ENCODE measurements at places on chromosomes 5 and 9.

DNA sequence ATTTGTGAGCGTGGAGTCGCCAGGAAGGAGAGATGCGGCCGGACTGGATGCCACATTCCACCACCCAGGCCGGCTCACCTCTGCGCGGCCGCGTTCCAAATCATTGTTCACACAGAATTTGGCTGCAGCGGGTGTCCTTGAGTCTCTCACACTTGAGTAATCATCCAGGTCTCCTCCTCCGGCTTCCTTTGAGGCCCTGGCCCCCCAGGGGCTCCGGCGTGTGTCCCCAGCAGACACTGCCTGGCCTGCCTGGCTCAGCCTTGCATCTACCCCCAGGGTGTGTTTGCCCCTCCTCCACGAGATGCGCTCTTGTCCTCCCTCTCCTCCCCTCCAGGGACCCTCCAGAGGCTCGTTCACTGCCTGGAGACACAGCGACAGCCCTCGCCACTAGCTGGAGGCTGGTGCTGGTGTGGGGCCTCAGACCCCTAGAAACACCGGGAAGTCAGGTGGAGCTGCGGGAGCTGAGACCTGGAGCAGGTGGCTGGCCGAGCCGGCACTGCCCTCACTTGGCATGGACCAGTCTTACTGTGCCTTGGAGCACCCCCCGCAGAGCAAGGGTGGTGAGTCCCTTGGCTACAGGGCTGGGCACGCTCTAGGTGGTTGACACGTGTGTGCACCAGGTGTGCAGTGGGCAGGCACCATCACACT, 7.0 kb upstream of the SLC9A3 start:
- no peak for DNase-seq

DNA sequence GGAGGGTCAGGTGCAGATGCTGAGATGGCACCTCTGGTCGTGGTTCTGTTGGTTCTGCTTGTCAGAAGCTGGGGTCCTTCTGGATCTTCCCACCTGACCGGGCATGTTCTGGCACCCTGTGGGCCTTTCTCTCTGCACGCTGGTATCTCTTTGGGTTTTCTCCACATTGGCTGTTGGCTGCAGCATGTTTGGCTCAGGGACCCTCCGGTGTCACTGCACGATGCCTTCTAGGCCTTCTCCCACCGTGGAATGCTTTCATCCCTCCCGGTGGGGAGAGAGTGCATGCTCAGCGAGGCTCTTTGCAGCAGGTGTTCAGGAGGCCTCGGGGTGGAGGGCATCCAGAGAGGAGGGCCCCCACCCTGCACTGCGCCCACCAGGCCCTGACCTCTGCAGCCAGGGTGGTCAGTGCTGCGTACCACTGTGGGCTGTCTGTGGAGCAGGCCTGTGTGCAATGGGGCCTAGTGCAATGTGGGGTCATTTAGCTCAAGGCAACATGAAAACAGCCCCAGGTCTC, 119.4 kb downstream of the WNK2 start:
- DNase-seq, result no peak

DNA sequence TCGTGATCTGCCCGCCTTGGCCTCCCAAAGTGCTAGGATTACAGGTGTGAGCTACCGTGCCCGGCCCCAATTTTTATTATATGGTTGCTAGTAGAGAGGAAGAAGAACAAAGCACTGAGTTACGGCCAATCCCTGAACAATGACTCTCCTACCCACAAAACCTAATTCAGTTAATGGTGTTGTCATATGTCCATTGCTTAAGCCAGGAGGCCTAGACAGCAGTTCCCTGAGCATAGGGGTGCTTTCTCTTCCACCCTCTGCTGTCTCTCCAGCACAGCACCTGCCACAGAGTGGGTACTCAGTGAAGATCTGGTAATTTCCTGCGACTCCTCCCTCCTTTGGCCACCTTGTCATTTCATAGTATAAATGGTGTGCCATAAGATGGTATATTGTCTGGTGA, 21.4 kb upstream of the LTC4S start:
- DNase-seq, result no peak

GRCh38 chr9:132116583-132116982, 36.9 kb upstream of the MED27 start:
- DNase-seq, result no peak

- no peak for DNase-seq
Observed at GRCh38 chr9:85715587-85715986, 26.2 kb downstream of the AGTPBP1 start.
